ENCODE measurements at places on chromosomes 13 and 19.

DNA sequence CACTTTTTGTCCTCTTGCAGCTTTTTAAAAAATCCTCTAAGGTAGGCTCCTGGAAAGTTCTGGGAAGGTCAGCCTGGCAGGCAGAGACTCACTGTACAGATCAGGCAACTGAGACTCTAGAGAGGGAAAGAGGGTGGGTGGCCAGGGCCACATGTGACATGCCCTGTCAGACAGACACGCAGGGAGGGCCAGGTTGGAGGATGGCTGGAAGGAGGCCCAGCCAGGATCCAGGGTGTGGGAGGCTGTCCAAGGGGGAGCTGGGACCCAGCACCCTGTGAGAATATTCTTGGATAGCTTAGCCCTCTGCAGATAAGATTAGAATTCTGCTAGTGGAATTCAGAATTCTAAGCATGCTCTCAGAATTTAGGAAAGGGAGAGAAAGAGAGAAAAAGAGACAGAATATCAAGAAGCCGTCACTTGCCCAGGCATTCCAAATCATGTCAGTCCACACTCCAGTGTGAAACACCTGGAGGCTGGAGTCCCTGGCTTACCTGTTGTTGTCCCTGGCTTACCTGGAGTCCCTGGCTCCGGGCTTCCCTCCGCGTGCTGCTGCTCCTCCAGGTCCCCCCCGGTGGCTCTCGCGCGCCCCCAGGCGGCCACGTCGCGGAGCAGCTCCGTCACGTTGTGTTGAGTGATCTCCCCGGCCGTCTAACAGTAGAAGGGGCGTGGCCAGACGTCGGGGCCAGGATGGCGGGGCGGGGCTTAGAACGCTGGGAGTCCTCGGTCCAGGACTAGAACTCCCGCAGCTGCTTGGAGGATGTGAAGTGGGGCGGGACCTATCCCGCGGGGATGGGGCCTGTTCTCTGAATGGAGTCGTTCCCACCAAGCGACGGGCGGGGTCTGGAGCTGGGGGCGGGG, 2.8 kb upstream of the TNNI3 start:
- peak; percentile 76 for DNase-seq

GRCh38 chr13:47831265-47831664, 169.8 kb downstream of the SUCLA2 start:
- DNase-seq: no peak

GRCh38 chr13:113153810-113154748, 4.4 kb upstream of the PROZ start:
- peak; percentile 48 for DNase-seq

- DNase-seq: no peak
These were observed 479.1 kb upstream of the MIR17HG start for GRCh38 chr13:90868321-90868920.

GRCh38 chr13:98415326-98416070, 161.4 kb downstream of the STK24 start:
- DNase-seq: no peak

All from stimulated activated CD4-positive, alpha-beta T cell treated with anti-CD3 and anti-CD28 coated beads, TNF-alpha, amount 100 ng/mL, for 4 hours (primary cell).